ENCODE measurements at places on chromosomes 13 and 19. TPM values are rescaled to one million over a fixed set of nuclear protein-coding genes. Genes with fewer than 3 reads are reported as not detected.

DNA sequence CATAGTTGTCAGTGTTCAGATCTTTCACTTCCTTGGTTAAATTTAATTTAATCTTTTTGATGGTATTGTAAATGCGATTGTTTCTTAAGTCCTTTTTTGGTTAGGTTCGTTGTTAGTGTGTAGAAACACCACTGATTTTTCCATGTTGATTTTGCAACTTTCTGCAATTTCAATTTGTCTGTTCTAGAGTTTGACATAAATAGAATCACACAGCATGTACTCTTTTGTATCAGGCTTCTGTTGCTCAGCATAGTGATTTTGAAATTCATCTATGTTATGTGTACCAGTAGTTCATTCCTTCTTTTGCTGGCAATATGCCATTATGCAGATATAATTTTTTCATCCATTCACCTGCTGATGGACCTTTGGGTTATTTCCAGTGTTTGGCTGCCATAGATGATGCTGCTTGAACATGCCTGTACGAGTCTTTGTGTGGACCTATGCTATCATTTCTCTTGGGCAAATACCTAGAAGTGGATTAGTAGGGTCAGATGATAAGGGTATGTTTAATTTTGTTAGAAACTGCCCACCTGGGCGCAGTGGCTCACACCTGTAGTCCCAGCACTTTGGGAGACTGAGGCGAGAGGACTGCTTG is 33.1 kb downstream of the BICRA start:
- DNase-seq: no peak

GRCh38 chr13:20633802-20634201 is 66.8 kb downstream of the IFT88 start:
- DNase-seq: no peak

EFNA2 gene
- total RNA-seq: 0.13 TPM

SERP2 gene
- 5.1 TPM for total RNA-seq

KLK15 gene
- total RNA-seq: not detected

NALCN gene
- total RNA-seq: 7.0 TPM

Data from LHCN-M2 (cell line).